Activated CD4-positive, alpha-beta T cell treated with anti-CD3 and anti-CD28 coated beads for 48 hours (primary cell): ENCODE measurements at places on chromosomes 16 and 17.

DNA sequence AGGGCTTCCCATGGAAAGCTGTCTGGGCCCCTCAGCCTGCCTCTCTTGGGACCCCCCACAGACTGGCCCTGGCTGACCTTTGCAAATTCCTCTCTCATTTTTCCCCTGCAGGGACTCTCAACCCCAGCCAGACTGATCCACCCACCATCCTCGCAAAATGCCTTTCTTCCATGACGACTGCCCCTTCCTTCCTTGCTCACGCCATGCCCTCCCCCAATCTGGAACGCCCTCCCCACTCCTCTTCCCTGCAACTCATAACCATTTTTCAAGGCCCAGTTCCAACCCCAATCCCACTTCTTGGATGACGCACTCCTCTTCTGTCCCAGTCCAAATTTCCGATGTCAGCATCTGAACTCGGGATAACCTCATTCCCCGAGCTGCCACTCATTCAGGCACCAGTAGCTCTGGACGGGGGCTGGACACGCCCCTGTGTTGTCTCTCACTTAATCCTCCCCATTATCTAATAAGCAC lies 1.3 kb upstream of the DNAI2 start:
- no peak for DNase-seq

DNA sequence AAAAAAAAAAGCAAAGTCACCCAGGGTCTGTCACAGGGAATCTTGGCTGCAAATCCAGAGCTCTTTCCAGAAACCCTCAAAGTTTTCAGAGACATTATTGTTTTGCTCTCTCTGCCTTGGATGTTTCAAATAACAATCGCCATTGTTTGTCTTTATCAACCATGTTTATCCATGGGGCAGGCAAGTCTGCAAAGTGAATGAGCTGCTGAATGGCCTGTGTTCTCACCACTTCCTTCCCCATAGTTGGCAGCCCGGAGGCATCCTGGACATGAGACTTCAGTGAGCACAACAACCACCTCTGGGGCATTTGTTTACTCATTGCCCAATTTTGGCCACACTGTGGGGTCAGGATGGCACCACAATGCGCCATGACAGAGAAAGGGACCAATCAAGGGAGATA lies 53.1 kb upstream of the USP7 start:
- no peak for DNase-seq

DNA sequence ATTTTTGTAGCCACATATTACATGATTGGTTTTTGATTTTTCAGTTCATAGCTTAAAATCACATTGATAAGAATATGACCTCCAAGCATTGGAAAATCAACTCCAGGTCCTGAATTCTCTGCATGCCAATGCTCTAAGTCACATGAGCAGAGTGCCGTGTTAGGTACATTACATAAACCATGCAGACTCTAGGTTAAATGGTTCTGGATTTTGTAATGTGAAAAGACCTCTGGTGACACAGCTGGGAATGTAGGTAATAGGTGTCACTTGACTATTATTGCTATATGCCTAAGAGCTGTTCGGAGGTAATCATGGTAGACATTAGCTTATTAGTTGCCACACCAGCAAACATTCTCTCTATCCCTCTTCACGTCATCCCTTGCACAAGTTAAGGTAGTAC lies 231.1 kb upstream of the SALL1 start:
- no peak for DNase-seq

GRCh38 chr16:920051-920681 lies 50.6 kb downstream of the LMF1 start:
- DNase-seq, result no peak

DNA sequence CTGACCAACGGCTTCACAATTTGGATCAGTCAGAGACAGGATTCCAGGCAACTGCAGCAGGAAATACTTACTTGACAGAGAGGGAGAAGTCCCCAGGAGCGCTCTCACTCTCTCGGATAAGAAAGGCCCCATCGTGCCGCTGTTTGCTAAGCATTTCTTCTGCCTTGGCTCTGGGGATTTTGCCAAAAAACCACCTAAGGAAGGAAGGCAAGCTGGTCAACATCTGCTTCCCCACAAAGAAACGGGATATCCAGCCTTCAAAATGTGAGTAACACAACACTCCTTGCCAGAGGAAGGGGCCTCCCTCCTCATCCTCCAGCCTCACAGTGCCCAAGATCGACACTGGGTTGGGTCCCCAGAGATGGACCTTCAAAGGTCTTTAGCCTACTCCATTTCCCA lies 36.6 kb upstream of the SLC25A19 start:
- no peak for DNase-seq

DNA sequence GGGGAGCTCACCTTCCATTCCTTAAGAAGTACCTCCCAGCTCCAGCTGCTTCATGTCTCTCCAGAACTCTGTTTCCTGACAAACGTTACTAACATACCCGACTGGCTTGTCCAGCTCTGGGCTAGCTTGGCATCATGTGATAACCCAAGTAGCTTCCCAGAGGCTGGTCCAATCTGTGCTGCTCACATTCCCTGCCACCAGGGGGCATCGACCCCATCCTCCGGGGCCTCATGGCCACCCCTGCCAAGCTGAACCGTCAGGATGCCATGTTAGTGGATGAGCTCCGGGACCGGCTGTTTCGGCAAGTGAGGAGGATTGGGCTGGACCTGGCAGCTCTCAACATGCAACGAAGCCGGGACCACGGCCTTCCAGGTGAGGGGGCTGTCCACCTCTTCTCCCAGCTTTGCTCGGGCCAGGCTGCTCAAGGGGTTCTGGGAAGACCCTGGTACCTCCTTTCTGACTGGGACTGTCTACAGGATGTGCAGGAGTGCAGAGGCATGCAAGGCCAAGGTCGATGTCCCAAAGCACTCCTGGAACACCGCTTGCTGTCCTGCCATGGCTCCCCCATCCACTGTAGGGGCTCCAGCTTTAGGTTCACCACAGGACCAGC lies 7.6 kb downstream of the EPX start:
- DNase-seq, result peak; percentile 79

GRCh38 chr16:87438611-87438985 lies 46.5 kb downstream of the MAP1LC3B start:
- no peak for DNase-seq

GRCh38 chr16:80084163-80084562 lies 456.6 kb upstream of the DYNLRB2 start:
- no peak for DNase-seq

DNA sequence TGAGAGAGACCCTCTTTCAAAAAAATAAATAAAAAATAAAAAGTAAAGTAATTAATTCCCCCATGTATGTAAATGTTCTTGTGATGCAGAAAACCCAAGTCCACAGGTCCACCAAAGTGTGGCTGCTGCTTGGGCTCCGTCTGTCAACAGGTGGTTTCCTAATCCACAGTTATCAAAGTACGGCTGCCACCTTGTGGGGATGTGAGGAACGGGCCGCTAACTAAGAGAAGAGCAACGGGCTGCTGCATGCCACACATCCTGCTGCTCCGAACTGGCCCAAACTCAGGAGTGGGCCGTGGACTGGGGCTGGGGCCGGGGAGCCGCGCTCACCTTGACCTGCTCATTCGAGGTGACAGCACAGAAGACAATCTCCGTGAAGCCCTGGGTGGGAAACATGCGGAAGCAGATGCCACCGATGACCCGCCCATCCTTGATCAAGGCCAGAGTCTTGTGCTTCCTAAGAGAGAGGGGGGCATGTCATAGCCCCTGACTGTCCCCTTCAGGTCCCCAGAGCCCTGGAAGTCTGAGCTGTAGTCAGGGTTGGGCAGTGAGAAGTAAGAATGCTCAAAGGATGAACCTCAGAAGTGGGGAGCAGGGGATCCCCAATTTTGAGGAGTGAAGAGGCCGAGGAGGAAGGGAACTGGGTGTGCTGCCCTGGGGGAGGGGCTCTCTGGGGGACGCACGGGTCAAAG lies 4.3 kb downstream of the KAT2A start:
- peak; percentile 87 for DNase-seq

- no peak for DNase-seq
These were observed 1.4 kb upstream of the GRIN2C start for GRCh38 chr17:74860872-74861661.

DNA sequence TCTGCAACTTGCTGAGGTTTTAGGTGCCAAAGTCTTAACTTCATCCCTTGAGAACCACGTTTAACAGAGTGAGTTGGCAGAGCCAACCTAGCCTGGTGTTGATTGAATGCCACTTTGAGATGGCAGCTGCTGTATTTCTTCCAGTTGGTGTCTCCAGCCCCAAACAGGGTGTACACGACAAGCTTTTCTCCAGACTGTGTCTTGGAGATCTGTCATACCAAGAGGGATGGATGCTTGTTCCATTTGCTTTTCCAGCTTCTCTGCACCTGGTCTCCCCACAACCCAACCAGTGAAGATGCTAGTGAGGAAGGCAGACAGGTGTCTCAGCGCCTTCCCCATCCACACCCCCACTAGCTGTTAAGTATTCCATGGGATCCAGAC lies 141.1 kb upstream of the HS3ST2 start:
- DNase-seq, result no peak

- peak; percentile 25 for DNase-seq
These were observed 58.5 kb downstream of the BAHCC1 start for GRCh38 chr17:81453712-81454111.

DNA sequence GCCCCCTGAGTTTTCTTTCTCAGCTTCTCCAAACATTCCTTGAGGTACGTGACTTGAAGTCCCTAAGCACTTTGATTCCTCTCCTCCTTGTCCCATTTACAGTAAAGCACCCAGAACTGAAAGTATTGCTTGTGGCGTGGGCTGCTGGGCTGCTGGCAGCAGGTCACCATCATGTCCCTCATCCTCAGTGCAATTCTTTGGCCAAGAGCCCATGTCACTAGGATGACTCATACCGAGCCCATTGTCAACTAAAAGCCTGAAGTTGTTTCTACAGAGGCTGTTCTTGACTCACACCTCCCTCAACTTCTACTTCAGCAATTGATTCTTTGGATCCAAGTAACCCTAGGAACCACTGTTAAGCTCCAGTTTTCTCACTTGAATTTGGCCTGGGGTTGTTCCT lies 54.3 kb downstream of the KPNA2 start:
- peak; percentile 31 for DNase-seq

DNA sequence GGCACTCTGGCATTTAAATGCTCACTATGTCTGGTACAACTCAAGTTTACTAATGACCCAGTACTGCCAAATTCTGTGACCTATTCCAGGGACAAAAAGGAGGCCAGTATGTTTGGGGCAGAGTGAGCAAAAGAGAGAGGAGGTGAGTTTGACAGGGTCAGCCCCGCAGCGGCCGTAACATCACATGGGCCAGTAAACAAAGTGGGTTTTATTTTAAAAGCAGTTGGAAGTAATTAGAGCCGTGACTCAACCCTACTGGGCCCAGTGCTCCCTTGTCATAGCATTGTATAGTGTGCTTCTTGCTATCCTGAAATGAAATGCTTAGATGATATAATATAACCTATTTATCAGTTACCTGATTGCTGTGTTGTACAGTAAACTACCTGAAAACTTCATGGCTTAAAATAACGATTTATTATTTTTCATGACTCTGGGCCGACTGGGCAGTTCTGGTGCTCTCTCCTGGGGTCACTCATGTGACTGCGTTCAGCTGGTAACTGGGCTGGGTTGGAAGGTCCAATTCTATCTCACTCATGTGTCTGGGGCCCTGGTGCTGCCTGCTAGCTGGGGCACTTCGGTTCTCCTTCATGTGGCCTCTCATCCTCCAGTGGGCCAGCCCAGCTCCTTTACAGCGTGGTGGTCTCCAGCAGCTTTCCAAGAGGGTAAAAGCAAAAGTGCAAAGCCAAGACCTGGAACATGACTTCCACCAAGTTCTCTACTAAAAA lies 27.4 kb downstream of the IQCK start:
- DNase-seq, result no peak

GRCh38 chr17:57861000-57861789 lies 11.4 kb upstream of the MRPS23 start:
- DNase-seq, result peak; percentile 40

GRCh38 chr17:41547921-41548843 lies 20.1 kb upstream of the KRT19 start:
- DNase-seq, result peak; percentile 89

GRCh38 chr16:78993346-78993745 lies 607.2 kb downstream of the MAF start:
- no peak for DNase-seq

- DNase-seq, result peak; percentile 47
These were observed 42.8 kb upstream of the GSE1 start for GRCh38 chr16:85570213-85570734.

DNA sequence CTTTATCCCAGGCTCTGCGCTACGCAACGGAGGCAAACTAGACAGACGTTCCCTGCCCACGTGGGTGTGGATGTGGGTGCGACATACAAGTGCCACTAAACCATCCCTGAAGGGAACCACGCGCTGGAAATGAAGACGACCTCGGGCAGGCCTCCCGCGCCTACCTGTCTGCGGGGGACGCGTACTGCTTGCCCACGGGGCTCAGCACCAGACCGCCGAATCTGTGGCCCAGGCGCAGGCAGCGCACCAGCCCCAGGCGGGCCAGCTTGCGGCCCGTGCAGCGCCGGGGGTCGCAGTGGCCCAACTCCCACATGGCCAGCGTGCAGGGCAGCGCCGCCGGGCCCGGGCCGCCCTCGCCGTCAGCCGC lies 480 bp downstream of the TSR3 start:
- DNase-seq, result peak; percentile 49

DNA sequence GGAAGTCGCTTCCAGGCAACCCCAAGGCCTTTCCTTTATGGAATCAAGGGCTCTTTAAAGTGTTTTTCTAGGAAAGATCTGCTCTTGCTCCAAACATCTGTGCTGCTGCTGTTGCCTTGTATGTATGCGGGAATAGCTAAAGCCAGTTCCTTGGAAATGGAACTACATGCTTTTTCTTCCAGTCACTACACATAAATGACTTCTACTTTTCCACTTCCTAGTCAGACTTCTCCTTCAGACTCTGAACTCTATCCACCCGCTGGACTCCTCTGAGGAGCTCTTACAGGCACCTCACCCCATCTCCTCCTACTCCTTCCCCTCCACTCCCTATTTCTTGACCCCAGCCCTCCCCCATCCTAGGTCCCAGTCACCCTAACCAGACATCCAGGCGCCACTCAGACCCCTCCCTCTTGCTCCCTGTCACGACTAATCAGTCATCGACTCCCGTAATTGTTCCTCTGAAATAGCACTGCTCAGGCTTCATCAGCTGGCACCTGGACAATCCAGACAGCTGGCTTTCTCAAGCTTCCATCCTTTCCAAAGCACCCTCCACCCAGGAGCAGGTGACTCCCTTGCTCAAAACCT lies 15.0 kb upstream of the PEMT start:
- no peak for DNase-seq

DNA sequence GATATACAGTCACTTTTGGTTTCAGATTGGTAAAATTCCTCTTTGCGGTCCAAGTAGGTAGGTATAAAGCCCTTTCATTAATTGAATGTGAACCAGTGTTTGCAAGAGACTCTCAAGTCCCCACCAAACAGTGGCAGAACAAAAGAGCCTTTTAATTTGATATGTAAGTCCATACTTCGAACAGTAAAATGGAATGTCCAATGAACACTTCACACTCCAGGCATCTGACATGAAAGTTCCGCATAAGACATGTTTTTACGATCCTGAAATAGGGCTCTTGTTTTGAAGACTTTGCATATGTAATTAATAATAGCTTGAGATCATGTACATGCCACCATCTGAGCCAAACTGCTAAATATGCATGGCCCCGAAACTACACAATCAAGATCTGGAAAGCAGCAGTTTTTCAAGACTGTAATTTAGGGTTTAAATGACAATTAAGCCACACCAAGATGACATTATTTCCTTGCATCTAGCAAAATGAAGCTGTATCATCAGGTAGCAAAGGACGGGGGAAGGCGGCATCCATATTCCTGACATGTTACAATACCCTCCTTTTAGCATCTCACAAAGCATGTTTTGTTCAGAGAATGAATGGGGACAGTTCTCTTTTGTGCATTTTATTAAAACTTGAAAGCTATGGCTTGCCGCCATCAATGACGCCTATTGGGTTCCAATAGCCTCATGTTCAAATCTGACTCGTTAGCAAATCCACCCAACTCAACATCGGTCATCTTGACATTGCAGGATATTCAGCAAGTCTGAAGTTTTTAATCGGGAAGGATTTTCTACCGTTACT lies 39.4 kb downstream of the LITAF start:
- no peak for DNase-seq
